NCI-H345 (cell line): ENCODE measurements at places on chromosomes 5 and 9.

- DNase-seq: no peak
Observed at GRCh38 chr5:157554179-157555036, 21.2 kb downstream of the ADAM19 start.

DNA sequence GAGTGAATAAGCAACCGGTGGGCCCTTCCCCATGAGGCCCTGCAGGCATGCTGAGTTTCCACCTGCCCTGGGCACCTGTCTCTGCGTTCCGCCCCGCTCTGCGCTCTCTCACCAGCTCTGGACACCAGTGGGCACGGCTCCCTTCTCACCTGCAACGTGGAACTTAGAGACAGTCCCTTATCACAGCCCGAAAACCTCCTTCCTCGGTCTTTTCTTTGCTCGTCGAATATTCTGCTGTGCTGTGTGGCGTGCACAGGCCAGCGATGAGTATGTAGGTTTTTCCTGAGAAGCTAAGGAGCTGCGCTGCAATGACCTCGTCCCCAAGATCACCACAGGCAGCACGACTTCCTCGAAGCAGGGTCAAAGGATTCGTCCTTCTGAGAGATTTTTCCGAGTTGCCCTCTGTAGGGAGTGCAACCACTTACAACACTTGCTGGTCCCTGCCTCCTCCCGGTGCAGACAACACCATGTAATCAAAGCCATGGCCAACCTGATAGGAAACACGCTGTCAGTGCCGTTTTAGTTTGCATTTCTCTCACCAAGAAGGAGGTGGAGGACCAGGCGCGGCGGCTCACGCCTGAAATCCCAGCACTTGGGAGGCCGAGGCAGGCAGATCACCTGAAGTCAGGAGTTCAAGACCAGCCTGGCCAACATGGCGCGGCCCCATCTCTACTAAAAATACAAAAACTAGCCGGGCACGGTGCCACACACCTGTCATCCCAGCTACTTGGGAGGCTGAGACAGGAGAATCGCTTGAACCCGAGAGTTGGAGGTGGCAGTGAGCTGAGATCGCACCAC is 27.2 kb upstream of the NOTCH1 start:
- DNase-seq: no peak

GRCh38 chr5:135874461-135874860 is 21.2 kb downstream of the IL9 start:
- DNase-seq: no peak

DNA sequence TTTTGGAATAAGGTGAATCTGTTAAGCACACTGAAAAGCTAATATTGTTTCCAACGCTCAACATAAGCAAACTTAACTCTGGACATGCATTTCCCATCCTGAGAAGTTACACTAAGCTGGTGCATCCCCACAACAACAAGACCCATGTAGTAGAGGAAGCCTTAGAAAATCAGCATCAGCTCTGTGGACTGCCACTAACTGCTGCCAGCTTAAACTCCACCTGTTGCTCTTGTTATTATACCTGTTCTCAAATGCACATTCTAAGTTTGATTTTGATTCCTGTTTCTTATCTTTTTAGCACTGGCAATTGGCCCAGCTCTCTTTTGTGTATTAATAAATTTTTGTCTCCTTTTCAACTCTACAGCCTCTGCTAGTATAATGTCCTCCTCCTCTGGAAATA is 924.8 kb downstream of the DNAH5 start:
- DNase-seq: no peak

DNA sequence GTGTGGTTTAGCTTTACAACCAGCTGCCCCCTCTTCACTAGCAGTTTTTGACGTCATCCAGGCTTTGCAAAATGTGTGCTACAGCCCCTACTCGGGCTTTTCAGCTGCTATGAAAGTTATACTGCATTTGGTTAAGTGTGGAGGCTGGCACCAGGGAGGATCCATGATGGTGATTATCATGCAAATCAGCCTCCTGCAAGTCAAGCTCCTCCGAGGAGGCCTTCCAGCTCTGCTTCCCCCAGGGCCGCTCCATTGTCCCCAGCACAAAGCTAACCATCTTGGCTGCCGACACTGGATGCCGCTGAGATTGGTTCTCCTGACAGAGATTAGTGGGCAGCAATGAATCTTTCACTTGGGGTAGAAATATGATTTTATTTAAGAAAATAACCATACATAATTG is 159.6 kb downstream of the NR2F1-AS1 start:
- DNase-seq: no peak

GRCh38 chr5:98109561-98110006 is 663.9 kb upstream of the RGMB start:
- DNase-seq: no peak

- no peak for DNase-seq
Observed at GRCh38 chr9:100084734-100085133, 14.1 kb downstream of the ERP44 start.

DNA sequence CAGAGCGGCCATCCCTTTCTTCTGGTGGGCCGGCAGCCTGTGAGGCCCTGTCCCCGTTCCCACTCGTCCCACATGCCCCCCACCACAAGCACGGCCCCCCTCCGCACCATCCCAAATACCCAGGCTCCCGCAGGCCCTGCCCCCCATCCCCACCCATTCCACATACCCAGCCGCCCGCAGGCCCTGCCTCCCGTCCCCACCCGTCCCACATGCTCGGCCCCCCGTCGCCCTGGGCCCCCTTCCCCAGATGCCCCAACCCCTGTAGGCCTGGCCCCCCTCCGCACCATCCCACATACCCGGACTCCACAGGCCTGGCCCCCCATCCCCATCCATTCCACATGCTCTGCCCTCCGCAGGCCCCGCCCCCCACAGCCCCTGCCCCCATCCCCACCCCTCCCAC is 11.5 kb downstream of the SLC6A19 start:
- no peak for DNase-seq

DNA sequence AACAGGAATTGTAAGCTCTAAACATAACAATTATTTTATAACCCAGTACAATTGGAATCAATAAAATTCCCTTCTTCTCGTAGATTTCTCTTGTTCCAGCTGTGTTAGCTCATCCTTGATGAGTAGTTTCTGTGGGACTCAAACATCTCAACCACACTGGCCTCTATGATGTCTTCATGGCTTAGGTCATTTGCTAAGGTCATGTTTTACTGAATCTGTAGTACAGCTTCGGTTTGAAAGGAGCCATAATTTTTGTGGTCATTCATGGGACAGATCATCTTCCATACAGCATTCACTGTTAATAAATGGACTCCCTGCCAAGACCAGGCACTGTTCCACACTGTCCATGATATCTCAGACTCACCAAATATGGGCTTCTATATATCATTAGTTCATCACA is 369.0 kb upstream of the RFX3 start:
- no peak for DNase-seq

DNA sequence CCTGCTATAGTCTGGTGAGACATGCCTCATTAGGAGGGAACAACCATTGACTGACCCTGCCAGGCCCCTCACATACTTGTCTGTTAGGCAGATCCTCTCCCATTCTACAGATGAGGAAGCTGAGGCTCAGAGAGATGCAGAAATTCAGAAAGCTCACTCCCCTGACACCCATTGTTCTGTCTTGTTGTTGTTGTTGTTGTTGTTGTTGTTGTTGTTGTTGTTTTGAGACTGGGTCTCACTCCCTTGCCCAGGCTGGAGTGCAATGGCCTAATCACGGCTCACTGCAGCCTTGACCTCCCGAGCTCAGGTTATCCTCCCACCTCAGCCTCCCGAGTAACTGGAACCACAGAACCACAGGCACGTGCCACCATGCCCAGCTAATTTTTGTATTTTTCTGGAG is 13.1 kb upstream of the CFAP157 start:
- no peak for DNase-seq

DNA sequence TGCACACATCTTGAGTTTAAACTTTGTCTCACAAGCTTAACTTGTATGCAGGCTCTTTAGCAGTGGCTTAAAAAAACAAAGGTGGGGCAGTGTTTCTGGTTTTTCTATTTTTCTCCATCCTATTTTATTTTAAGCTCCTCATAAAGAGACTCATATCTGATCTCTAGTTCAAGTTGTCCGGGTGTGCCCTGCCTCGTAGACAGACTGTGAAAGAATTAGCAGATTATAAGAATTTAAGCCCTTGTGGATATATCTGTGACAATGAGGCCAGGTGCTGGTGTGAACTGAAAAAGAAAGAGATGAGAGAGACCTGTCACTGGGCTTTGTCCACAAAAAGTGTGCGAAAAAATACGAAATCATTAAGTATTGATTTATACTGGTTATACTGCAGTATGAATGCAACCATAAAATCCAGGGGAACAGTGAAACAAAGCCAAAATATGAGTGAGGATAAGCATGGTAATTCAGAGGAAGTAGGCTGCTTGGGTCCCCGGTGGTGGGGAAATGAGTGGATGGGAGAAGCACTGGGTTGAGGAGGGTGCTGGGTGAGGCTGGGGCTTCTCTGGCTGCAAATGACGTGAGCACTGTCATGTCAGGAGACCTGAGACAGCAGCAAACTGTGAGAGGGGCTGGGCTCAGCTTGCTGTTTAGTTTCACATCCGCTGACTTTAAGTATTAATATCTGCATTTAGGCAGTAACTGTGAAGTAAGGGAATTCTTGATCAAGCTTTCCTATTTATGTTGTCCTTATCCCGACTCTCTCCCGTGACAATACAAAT is 179.7 kb upstream of the ANKRD55 start:
- DNase-seq: no peak

GRCh38 chr5:123286891-123287290 is 136.3 kb downstream of the CEP120 start:
- no peak for DNase-seq
